ENCODE measurements at places on chromosomes 3 and 15.

GRCh38 chr3:176447369-176447768 is 749.9 kb downstream of the TBL1XR1 start:
- DNase-seq, result no peak

- peak; percentile 98 for DNase-seq
These were observed 6.5 kb downstream of the ZNF589 start for GRCh38 chr3:48247401-48247811.

DNA sequence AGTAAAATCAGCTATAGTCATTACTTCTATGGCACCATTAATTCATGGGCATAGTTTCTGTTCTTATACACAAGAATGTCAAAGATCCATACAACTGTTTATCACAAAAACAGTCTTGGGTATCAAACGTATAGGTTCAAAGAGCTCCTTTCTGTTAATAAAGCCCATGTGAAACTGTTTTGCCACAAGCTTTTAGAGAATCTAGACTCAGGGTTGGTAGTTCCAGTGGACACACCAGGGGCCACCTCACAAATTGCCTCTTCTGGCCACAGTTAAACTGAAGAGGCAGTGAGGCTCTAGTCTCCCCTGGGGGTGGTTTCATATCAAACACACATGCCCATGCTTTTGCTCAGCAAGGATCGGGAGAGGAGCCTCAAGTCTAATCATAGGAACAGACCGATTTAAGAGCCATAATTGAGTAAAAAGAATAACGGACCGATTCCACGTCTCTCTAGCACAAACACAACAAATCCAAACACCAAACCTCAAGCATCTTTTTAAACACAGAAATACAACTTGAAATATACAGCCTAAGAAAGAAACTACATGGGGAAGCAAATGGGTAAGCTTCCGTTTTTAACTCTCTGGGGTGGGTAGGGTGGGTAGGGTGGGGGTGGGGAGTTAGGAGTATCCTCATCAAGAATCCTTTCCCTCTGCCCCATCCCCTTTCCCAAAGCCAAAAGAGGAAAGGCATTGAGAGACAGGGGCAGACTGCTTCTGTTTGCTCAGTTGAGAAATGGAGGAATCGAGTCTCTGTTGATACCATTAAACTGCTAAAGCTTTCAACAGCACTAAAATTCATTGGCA is 443.3 kb downstream of the MAGI1 start:
- no peak for DNase-seq

- DNase-seq, result no peak
These were observed 34.5 kb downstream of the PIK3CB start for GRCh38 chr3:138800248-138800647.

DNA sequence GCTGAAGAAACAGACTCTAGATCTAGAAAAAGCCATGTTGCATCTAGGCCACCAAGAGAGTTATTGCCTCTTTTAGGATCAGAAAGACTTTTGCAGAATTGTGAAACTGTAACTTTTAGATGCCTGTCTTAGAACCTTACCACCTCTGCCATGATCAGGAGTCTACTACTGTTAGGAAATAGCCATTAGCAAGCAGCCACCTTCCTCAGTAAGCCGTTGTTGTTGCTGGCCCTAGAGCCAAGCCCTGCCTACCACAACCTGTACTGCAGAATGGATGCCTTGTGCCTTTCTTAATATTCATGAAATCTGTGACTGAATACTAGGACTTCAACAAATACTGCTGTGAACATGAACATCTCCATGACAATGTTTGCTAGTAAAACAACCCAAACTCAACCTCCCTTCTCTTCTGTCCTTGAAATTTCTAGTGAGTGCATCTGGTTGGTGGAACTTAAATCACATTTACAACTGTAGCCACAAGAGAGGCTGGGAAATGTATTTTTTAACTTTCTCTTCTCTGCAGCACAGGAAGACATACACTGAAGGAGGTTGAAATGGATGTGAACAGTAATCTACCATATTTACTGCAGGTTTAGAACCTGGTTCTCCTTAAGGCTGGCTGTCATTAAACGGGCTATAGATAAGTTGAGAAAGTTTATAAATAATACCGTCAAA is 20.7 kb downstream of the RASA2 start:
- DNase-seq, result no peak
